ENCODE measurements at places on chromosomes 7 and 10.

GRCh38 chr10:125062914-125063230, 97.5 kb downstream of the CTBP2 start:
- no peak for DNase-seq

GRCh38 chr10:32995066-32995622, 37.1 kb upstream of the ITGB1 start:
- no peak for DNase-seq

DNA sequence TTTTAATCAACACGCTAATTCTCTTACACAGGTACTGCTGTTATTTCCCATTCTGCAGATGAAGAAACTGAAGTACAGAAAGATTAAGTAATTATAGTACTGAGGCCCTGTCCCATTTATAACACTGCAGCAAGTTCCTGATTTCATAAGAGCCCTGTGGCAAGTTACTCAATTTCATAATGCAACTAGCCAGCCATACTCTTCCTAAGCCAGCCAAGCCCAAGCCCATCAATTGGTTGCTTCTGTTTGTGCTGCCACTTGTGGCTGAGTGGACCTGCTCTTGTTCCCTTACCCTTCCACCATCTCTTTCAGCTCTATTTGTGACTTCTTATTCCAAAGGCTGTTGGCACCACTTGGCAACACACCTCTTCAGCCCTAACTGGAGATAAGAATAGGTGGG, 19.7 kb upstream of the PRPF18 start:
- no peak for DNase-seq

DNA sequence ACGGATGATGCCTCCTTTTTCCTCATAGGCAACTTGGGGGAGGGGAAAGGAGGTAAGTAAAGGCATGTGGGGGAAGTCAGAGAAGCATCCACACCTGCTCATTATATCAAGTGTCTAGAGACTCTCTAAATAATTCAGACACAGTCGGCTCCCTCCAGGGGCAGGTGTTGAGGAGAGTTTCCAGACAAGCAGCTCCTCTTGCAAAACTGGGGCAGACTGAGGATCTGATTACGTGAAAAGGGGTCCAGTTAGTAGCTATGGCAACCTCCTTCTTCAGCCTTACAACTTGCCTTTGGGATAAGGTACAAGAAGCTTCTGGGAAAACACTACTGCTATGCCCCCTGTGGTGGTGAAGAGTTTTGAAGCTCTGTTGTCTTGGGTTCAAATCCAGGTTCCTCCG, 39.0 kb upstream of the SORBS1 start:
- DNase-seq = no peak

- DNase-seq = no peak
Observed at GRCh38 chr7:105219771-105220160, 169.0 kb downstream of the SRPK2 start.

- DNase-seq = no peak
Observed at GRCh38 chr7:99788554-99788953, 4.6 kb upstream of the CYP3A4 start.

DNA sequence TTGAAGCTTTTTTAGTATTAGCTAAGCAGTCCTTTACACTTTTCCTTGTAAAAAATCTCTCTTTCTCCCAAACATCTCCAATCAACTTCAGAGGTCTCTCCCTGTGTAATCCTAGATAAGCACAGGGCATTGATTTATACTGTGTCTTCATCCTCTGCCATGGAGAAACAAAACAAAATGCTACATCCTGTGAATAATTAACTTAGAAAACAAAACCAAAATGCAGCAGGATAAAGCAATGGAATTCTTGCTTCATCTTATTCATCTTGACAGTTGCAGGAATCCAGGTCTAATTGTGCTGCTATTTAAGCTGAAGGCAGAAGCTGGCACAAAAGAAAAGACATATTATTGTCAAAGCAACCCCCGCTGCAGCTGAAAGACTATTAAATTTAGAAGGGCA, 641.5 kb upstream of the SORCS1 start:
- no peak for DNase-seq

DNA sequence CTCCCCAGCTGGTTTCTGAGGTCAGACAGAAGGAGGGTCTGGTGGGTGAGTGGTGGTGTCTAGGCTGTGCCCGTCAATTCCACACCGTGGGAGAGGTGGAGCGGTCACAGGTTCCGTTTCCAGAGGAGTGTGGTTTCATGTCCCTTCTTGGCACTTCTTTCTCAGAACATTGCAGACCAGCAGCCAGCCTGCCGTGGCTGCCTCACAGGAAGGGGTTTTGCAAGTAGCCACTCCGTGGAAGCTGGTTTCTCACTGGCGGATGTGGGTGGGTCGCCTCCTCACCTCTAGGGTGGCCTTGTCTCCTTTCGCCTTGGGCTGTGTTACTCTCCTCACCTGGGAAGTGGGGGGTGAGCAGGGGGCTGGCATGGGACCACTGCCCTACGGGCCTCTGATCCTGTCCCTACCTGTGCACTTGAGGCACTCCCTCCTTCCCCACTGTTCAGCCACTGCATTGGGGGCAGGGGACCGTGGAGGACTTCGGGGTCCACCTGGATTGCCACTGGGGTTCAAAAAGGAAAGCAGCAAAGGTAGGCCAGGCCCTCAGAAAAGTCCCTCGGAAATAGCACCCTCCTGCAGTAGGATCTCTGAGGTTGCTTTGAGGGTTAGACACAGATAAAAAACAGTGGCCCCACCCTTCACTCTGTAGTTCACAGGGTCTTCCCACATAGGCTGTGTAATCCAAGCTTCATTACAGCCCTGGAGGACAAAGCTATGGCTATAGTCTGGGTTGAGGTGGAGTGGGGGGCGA, 33.9 kb downstream of the TSPAN14 start:
- no peak for DNase-seq

DNA sequence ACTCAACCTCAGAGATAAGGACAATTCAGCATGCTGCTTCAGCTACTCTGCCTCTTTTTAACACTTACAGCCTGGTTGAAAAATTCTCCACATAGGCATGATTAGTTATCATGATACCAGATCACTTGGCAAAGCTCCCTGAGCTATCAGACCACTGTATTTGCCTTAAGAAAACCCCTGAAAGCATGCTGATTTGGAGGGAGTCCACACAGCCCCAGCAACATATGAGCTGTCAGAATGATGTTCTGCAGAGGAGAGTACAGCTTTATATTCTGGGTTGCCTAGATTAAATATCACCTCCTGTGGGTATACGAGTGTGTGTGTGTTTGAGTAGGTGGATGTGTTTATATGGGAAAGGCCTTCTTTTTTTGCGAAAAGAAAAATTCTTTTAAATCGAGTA, 170.2 kb upstream of the CHRM2 start:
- DNase-seq = no peak

- DNase-seq = no peak
Observed at GRCh38 chr7:35797311-35797710, 3.5 kb upstream of the SEPTIN7 start.

DNA sequence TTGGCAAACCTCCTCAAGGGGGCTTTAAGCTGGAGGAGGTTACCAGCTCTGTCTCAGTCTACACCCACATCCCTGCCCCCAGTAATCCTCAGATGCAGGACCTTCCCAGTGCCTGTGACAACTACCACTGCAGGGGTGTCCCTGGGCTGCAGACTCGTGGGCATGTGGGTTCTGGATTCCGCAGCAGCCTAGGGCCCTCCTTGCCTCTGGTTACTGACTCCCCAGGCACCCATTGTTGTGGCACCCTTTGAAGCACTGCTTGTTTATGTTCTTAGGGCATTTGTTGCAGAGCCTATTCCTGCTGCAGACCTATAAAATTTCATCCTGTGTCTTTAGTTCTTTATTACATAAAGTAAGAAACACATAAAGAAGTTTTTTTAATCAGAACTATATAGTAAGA, 51.1 kb upstream of the GJD4 start:
- no peak for DNase-seq

GRCh38 chr10:131013281-131013912, 298.1 kb downstream of the TCERG1L start:
- no peak for DNase-seq

DNA sequence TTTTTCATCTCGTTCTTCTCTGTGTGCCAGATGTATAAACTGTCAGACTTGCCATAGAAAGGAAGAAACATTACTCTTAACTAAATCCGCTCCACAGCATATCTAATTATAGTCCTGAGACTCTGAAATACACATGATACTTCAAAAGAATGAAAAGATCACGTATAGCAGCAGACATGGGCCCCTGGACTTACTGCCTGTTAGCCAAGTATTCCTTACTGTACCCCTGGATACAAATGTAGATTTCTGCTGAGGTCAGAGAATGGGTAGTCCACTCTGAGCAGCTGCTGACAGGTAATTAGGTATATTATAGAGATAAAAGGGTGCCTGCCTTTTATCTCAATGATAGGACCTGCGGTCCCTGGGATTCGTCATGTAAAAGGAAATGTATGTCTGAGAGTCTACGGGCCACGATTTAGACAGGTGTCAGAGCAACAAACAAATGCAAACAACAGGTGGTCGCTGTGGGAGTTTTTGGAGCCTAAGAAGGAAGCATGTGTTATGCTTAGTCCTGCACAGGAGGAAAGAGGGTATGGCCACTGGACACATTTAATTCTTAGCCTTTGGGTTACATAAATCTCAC, 69.4 kb downstream of the VOPP1 start:
- DNase-seq = no peak

GRCh38 chr7:155638366-155638765, 6.1 kb upstream of the RBM33 start:
- no peak for DNase-seq

GRCh38 chr10:46285300-46285699, 1.5 kb upstream of the ANTXRL start:
- no peak for DNase-seq

- DNase-seq = peak; percentile 34
Observed at GRCh38 chr7:151520419-151521261, 945 bp upstream of the RHEB start.

- DNase-seq = no peak
Observed at GRCh38 chr10:104450954-104451353, 97.3 kb downstream of the CFAP58 start.

GRCh38 chr10:117131376-117132327, 6.4 kb downstream of the VAX1 start:
- peak; percentile 38 for DNase-seq

DNA sequence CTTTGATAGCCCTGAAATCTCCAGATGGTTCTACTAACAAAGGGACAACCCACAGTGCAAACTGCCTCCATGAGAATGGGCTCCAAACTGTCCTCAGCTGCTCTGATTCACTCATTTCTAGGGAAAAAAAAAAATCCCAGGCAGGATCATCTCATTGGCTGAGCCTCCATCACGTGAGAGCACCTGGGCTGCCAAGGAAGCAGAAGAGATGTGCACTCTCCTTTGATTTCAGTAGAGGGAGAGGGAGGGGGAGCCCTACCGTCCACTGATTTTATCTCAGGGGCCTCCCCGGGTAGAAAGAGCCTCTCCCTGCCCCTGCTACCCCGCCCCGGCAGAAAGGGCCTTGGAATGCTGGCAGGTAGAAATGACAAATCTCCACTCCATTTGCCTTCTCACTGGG, 725.4 kb downstream of the PHTF2 start:
- DNase-seq = peak; percentile 14

GRCh38 chr10:104267721-104268404, 1.1 kb upstream of the GSTO2 start:
- no peak for DNase-seq

- no peak for DNase-seq
Observed at GRCh38 chr10:44177610-44178009, 207.3 kb downstream of the CXCL12 start.

- DNase-seq = peak; percentile 82
Observed at GRCh38 chr7:98753989-98754479, 115.8 kb downstream of the TMEM130 start.

DNA sequence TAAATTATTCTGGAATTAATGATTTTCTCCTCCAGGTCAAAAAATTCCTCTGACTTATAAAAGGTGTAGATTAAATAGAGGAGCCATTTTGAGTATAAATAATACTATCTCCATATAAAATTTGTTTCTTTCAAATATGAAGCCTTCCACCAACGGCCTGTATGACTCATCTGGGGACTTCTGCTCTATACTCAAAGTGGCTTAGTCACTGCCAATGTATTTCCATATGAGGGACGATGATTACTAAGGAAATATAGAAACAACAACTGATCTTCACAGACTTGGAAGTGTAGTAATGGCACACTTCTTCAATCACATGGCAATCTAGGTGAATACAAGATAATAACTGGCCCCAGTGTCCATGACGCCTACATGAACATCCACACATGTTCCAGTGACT, 335.6 kb upstream of the HGF start:
- no peak for DNase-seq

DNA sequence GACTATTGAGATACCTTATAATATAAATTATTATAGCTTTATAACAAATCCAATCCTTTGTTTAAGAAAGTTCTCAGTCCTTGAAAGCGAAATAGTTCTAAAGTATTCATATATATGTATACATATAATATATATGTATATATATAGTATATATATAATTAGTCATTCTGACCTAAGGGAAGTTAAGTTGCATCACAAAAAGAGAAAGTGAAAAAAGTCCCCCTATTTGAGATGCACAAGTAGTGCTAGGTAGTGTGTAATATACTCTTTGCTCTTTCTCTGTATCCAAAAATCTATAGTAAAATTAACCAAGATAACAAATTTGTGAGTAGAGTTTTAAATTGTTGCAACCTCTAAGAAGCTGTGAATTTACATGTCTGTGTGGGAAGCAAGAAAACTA, 13.3 kb upstream of the IFIT1B start:
- DNase-seq = no peak

DNA sequence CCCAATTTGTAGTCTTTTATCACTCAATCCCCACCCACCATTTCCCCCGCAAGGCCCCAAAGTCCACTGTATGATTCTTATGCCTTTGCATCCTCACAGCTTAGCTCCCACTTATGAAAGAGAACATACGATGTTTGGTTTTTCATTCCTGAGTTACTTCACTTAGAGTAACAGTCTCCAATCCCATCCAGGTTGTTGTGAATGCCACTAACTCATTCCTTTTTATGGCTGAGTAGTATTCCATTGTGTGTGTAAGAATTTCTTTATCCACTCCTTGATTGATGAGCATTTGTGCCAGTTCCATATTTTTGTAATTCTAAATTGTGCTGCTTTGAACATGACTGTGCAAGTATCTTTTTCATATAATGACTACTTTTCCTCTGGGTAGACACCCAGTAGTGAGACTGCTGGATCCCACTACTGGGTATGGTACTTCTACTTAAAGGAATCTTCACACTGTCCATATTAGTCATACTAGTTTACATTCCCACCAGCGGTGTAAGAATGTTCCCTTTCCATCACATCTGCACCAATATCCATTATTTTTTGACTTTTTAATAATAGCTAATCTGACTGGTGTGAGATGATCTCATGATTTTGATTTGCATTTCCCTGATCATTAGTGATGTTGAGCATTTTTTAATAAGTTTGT, 152.6 kb downstream of the JMJD1C start:
- DNase-seq = no peak

GRCh38 chr7:146117576-146117975, 975 bp downstream of the CNTNAP2 start:
- no peak for DNase-seq

- no peak for DNase-seq
Observed at GRCh38 chr7:95997632-95998031, 225.3 kb downstream of the DYNC1I1 start.

GRCh38 chr10:81192221-81192788, 654.6 kb downstream of the SH2D4B start:
- no peak for DNase-seq
